Forelimb muscle (tissue), 1 donor: ENCODE measurements at places on chromosomes 12 and 14.

GRCh38 chr12:112486361-112486760, 67.6 kb downstream of the PTPN11 start:
- no peak for DNase-seq

- no peak for DNase-seq
Observed at GRCh38 chr14:50089208-50089607, 27.2 kb downstream of the VCPKMT start.

DNA sequence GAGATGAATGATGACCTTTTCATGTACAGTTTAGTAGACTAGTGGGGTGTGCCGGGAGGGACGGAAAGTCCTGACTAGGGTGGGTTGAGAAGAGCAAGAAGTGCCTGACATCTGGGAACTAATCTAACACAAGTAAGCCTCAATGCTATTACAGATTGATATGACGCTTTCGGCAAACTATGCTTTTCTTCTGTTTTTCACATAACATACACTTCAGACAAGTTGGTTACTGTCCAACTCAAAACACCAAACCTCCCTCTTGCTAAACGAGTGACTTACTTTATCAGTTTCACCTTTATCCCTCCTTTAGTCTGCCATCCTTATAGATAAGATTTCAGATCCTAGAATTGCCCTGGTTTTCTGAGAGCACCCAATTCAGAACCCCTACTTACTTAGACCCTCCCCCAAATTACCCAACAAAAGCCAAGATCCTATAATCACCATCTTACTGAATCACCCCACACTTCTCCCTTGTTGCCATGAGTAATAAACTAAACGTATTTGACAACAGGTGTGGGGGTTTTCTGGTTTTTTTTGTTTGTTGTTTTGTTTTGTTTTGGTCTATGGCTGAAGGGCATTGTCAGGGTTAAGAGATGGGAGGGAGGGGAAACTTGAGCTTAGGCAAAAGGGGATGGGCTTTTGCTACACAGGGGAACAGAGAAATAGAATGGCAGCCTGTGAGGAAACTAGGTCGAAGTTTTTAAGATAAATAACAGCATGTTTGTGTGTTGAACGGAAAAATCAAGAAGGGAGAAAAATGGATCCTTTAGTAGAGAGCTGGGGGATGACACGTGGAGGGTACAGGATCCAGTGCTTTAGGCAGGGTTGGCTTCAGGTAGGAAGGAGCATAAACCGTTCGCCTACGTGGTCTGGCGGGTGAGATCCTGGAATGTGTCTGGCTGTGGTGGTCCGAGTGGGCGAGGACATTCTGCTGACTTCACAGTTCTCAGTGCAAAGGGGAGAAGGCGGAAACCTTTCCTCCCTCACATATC, 6.1 kb upstream of the PSMA3 start:
- DNase-seq, result no peak

DNA sequence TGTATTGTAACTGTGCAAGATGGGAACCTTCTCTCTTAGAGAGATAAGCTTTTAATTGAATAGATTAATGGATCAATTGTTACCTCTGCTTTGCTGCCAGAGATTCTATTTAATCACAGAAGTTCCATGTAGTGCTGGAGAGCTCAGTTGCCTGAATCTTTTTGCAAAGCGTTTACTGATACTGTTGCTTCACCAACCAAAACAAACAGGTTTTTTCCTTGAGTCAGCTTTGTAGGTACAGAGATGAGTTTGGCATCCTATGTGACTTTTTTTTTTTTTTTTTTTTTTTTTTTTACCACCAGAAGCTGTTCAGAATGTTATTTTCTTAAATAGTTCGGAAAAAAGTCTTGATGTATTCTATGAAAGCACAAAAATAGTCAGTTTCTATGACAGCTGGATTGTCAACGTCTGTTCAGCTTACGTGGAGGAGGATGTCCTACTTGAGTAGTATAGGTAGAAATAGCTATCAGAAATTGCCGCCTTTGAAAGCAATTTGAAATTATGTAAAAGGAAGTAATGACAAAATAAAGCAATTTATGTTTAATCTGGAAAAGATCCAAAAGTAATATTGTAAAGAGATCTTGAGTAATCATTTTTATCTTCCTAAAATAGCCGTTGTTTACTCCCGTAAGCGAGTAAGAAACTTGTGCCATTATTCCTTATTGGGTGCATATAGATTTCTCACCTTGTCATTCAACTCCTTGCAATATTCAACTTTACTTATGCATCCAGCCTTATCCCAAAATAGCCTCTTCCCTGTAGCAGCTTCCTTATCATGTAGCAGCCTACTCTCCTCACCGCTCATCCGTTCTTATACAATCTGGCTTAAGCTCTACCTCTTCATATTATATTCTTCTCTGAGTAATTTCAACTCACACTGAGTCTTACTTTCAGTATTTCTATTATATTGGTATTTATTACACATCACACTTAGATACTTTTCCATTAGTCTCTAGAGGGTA, 5.2 kb downstream of the LRRK2 start:
- no peak for DNase-seq

DNA sequence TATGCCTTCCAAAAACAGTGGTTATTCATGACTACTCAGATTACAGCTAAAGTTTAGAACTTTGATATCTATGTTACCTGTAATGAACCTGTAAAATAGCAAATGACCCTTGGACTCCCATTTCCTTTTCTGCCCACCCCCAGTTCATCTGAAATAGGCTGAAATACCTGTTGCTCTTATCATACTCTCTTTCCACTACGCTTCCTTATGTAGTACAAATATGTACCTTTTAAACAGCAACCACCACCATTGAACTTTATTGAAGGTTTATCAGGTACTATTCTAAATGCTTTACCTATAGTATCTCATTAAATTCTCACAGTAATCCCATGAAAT, 239.7 kb downstream of the SSPN start:
- no peak for DNase-seq

DNA sequence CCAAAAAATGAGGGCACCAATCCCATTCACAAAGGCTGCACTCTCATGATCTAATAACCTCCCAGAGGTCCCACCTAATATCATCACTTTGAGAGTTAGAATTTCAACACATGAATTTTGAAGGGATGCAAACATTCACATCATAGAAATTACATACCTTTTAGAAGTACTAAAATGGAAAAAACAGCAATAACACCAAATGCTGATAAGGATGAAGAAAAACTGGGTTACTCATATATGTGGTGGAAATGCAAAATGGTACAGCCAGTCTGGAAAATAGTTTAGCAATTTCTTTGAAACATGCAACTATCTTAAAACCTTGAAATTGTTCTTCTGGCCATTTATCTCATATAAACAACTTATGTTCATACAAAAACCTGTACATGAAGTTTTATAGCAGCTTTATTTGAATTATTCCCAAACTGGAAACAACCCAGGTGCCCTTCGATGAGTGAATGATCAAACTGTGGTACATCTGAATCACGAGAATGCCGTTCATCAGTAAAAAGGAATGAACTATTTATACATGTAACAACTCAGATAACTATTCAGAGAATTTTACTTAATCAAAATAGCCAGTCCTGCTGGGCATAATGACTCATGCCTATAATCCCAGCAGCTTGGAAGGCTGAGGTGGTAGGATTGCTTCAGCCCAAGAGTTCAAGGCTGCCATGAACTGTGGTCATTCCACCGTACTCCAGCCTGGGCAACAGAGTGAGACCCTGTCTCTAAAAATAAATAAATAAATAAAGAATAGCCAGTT, 109.4 kb upstream of the SSTR1 start:
- DNase-seq, result no peak

DNA sequence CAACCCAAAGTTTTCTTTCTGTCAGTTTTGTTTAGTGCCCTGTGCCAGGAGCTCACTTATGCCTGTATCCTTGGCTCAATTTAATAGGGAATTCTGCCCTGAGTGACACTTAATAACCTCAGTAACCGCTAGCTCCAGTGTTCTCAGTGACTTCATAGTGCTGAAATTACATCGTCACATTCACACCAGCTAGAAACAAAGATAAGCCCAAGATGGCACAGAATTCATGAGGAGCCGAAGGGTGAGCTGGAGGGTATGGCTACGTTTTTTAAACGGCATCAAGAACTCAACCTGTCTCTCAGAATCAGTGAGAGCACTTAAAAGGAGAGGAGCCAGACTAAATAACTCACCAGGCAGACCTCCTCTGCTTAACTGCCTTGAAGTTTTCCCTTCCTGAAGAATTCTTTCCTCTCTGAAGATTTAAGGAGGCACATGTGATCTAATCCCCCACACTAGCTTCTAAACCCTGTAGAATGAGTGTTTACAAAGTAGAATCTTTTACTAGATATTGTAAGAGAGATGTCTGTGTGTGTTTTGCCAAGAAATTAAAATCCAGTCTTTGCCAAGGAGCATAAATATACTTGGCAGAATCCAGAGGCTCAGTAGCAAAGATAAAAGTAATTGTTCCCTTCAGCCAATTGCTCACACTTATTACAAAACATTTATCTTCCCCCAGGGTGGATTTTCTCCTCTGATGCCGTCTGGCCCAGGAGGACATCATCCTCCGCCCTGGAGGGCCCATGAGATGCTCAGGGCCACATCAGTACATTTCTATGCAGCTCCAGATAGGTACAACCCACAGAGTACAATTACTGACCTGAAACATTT, 37.3 kb downstream of the PTGER2 start:
- no peak for DNase-seq

GRCh38 chr12:114407842-114408411, 2.0 kb upstream of the TBX5 start:
- no peak for DNase-seq
